ENCODE measurements at places on chromosomes 11 and 22.

- DNase-seq, result peak; percentile 32
Measured at GRCh38 chr22:20319041-20319744, 667 bp downstream of the DGCR6L start.

DNA sequence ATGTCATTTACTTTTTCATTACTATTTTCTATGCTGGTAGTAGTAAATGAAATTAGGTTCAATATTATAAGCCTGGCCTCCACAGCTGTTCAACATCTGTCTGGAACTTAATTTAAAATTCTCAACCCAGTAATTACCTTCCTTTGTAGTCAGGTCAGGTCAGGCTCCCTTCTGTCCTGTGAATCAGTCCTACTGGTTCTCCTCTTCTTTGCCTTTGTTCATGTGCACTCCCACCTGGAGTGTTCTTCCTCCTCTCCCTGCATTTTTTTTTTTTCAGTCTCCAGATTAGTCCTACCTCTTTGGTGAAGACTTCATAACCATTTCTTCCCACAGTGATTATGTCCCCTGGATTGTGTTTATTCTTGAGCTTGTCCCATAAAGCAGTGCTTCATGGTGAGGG is 67.9 kb downstream of the DKK3 start:
- no peak for DNase-seq

GRCh38 chr22:33964121-33964520 is 43.8 kb upstream of the LARGE1 start:
- DNase-seq, result no peak

- no peak for DNase-seq
Measured at GRCh38 chr11:67500831-67501715, 4.1 kb downstream of the PITPNM1 start.

- no peak for DNase-seq
Measured at GRCh38 chr11:95977534-95978174, 53.7 kb upstream of the MTMR2 start.

DNA sequence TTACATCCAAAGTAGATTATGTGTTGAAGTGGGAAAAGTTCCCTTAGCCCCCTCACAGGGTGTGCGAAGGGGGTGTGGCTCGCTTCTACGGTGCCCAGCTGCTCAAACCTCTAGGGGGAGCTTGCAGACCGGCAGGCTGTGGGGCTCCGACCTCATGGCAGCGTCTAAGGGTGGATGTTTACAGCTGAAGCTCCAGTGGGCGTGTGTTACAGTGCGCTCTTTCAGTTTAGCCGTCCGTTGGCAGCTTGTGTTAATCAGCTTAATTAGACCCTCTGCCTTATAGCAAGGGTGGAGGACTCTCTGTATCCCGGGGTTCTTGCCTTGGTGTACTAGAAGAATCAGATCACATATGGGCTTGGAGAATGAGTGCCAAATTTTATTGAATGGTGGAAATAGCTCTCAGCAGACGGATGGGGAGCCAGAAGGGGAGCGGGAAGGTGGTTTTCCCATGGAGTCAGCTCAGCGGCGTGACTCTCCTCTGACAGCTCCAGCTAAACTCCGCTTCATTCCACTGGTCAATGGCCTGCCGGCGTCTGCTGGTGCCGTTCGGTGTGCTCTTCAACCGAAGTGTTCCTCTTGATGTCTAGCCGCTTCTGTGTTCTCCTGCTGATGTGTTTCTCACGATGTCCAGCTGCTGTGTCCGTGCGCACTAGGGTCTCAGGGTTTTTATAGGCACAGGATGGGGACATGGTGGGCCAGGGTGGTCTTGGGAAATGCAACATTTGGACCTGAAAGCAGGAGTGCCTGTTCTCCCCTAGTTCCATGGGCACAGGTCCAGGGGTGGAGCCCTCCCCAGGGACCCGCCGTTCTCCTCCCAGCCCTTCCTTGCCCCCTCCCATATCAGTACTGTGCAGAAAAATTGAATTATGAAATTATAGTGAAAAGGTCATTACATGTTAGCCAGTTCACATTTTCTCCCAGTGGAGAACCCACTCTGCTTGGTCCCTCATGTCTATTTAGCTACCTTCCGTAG is 28.6 kb upstream of the OR10G7 start:
- peak; percentile 63 for DNase-seq

GRCh38 chr11:104118105-104118744 is 45.7 kb downstream of the PDGFD start:
- DNase-seq, result no peak

GRCh38 chr11:27173545-27173944 is 132.9 kb downstream of the BBOX1 start:
- DNase-seq, result no peak

DNA sequence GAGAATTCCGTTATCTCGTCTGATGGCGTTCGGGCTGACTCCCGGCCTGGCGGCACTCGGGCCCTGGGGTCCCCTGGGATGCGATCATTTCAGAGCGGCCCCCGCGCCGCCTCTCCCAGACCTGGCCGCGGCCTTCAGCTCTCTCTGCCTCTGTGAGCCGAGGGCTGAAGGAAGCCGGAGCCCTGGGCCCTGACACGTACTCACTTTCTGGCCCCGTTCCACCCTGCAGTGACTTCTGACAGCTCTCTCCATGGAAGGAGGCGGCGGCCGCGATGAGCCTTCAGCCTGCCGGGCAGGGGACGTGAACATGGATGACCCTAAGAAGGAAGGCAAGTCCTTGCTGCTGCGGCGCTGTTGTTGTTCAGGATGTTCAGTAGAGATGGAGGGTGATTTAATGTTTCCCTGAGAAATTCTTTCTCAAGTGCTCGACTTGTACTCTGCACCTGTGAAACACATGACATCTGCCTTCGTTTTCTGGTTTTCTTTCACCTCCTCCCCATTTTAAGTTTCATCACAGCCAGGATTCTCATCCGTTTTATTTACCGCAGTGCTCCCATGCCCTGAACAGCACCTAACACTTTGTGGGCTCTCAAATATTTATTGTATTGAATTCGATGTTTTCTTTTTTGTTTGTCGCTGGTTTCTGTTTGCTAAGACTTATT is 612 bp downstream of the GTSE1 start:
- peak; percentile 36 for DNase-seq

GRCh38 chr22:30309951-30310741 is 16.6 kb downstream of the TBC1D10A start:
- no peak for DNase-seq

GRCh38 chr11:28105869-28106268 is 2.1 kb downstream of the KIF18A start:
- DNase-seq, result no peak

- no peak for DNase-seq
Measured at GRCh38 chr11:27699242-27699925, 871 bp downstream of the BDNF start.

DNA sequence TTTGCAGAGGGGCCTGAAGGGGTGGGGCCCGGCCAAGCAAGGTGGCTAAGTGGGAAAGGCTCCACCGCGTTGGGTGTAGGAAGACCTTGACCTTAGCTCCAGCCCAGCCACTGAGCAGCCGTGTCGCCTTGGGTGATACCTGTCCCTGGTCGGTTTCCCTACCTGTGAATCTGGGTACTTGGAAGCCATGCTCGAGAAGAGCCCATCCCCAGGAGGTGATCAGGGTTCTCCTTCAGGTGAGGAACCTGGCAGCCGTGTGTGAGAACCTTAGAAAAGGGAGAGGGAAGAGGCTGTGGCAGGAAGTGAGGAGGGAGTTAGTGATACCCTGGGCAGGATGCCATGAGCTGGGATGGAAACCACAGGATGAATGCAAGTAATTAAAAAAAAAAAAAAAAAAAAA is 21.6 kb downstream of the PPARA start:
- DNase-seq, result no peak

DNA sequence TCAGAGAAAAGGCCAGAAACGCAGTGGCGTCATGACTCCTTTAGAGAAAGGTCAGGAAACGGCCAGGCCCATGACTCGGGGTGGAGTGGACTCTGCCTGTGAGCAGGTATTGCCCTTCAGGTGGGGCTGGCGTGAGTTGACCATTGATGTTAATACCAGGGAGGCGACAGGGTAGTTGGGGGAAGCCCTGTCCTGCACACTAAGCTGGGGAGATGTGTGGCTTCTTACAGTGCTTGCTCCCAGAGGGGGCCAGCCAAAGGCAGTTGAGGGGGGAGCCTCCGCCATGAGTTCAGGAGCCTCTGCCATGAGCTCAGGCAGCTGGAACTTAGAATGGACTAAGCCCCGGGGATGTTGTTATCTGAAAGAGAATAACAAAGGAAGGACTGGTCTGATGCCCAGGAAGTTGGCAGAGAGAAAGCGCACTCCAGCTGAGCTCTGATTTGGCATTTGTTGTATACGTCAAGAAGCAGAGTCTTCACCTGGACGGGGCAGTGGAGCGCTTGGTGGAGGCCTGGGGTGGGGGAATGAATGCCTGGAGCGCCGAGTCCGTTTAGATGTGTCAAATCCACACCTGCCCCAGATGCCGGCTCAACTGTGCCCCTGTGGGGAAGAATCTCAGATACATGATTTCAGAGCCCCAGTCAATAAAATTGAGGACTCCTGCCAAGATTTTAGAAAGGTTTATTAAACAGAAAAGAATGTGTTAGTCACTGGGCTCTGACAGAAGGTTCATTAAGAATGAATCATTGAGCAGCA is 222.5 kb downstream of the TBC1D22A start:
- no peak for DNase-seq

- DNase-seq, result no peak
Measured at GRCh38 chr11:115926138-115926537, 421.9 kb upstream of the CADM1 start.

DNA sequence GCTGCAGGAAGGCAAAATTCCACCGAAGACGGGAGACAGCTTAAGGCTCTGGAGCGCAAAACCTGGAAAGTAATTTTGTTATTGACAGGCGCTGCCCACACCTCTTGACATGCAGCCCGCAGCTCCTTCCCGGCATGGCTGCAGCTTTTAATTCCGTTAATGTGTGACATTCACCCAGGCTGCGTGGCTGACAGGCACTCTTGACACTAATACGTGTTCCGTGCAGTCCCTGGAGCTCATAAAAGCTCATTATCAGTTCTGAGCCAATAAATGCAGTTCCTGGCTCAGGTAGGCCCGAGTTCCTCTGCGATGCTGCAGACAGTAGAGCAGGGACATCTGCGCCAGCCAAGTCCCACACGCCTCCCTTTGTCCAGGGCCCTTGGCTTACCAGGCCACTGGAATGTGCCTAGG is 34.8 kb downstream of the TSPAN18 start:
- no peak for DNase-seq

GRCh38 chr11:61684870-61685616 is 4.9 kb downstream of the DAGLA start:
- no peak for DNase-seq

DNA sequence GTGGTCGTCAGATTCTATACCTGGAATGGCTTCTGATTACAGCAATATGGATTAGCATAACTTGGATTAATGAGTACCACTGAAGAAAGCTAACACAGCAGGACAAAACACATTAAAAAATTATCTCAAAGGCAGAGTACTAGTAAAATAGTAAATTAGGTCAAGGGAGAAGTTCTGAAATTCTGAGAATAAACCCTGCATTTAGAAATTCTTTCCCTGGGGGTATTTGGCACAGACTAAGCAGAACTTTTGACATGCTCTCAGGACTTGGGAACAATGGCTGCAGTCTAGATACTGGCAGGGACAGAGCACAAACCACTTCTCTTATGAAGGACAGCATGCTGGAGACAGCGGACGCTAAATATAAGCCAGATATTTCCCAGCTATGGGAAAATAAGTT is 85.6 kb upstream of the GRIA4 start:
- no peak for DNase-seq
